ENCODE measurements at places on chromosomes 5 and 9.
A peak's percentile ranks its signal among the peaks of the same experiment; 100 is the strongest.

DNA sequence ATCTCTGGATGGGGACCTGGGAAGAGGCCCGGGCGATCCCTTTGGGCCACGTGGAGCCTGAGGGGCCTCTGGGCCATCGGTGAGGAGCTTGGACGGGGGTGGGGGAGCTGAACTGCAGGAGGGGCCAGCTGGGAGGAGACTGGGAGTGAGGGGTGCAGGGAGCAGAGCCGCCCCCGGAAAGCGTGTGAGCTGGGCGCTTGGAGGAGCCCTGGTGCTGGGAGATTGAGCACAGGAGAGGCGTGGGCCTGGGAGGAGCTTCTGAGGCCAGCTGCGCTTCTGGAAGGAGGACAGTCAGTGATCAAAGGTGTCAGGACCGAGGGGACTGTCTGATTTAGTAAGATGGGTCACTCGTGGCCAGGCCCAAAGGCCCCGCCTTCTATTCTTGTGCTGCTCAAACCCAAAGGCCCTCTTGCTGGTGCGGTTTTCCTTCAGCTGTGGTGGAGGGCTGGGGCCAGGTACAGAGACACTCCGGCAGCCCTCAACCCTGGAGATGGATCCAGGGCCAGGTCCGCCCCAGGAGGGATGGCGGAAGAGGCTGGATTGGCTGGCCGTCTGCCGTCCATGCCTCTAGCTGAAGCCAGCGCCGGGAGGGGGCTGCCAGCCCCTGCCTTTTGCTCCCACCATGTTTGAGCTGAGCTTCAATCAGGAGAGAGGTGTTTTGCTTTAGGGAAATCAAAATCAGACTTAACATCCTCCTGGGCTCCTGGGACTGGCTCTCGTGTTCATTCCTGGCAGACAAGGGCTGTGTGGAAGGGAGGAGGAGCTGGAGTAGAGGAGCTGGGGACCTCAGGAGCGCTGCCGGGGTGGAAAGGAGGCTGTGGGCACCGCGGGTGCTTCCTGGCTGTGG lies 21.6 kb downstream of the NCS1 start:
- no peak for DNase-seq

- DNase-seq = no peak
Measured at GRCh38 chr9:74721696-74722660, 165.7 kb downstream of the TRPM6 start.

GRCh38 chr9:126317513-126317912 lies 9.1 kb upstream of the MVB12B start:
- DNase-seq = no peak

DNA sequence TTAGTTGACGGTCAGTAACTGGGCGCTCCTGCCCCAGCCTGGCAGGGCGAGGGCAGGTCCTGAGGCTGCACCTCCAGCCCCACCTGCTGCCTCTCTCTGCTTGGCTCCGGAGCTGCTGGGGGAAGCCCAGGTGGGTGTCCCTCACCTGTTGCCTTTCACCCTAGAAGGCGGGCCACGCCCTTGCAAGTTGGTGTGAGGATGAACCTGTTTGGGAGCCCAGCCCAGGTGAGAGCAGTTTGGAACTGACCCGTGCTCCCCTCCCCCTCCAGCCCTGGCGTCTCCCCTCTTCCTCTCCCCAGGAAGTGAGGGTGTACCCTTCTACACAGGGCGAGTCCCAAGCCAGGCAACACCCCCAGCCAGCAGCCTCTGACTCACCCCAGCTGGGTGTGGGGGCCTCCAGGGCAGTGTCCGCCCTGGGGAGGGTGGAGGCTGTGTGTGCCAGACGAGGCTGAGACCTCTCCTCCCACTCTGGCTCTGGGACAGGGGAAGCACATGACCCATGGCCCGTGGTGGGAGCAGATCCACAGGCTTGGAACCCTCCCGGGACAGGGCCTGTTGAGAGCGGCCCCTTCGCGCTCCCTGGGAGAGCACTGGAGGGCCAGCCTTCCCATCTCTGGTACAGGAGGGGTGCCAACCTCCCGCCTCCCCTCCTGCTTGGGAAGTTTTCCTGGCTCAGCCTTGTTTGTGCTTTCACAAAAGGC lies 10.4 kb downstream of the LRRC8A start:
- DNase-seq = no peak

DNA sequence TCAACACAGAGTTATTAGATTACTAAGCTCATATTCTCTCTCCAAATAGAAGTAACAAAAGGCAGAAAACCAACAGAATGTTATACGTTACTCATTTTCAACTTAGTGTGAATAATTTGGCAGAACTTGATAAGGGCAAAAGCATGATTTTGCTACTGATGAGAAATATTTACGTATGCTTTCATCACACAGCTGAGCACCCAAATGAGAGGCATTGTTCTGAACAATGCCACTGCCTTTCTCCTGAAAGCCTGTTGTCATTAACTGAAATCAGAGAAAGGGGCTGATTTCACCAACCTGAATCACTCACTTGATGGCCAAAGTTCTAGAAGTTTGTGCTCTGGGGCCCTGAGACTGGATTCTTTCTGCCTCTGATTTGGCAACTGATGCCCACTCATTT lies 367.5 kb upstream of the PTGER4 start:
- DNase-seq = no peak

- DNase-seq = peak; percentile 69
Measured at GRCh38 chr5:60843936-60844905, at the start of gene ELOVL7. TSS of gene ELOVL7 (minus strand) at chr5:60844269. CDS start at chr5:60787397, 56,872 bp downstream.

Measured in renal pelvis (tissue), 12 donors.